Stimulated activated CD4-positive, alpha-beta T cell treated with anti-CD3 and anti-CD28 coated beads, Interleukin-4, amount 100 ng/mL, for 1 hour (primary cell): ENCODE measurements at places on chromosomes 6 and 20.

DNA sequence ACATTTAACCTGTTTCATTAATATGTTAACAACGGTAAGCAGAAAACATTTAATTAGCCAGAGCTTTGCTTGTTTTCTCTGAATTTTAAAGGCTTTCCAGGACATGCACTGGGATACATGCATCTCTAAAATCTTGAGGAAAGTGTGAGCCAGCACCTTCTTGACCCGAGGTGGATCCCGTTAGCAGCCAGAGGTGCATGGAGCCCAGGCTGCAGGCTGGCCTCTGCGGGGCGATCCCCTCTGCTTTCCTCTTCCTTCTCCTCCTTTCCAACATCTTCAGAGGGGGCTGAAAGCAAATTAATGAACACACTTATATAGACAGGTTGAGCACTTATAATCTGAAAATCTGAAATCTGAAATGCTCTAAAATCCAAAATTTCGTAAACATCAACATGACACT lies 128.7 kb upstream of the CST7 start:
- no peak for DNase-seq

- no peak for DNase-seq
These were observed 32.1 kb upstream of the CCN6 start for GRCh38 chr6:112021691-112022310.

GRCh38 chr6:127515234-127515793 lies 3.8 kb downstream of the MTCL3 start:
- DNase-seq, result peak; percentile 28

DNA sequence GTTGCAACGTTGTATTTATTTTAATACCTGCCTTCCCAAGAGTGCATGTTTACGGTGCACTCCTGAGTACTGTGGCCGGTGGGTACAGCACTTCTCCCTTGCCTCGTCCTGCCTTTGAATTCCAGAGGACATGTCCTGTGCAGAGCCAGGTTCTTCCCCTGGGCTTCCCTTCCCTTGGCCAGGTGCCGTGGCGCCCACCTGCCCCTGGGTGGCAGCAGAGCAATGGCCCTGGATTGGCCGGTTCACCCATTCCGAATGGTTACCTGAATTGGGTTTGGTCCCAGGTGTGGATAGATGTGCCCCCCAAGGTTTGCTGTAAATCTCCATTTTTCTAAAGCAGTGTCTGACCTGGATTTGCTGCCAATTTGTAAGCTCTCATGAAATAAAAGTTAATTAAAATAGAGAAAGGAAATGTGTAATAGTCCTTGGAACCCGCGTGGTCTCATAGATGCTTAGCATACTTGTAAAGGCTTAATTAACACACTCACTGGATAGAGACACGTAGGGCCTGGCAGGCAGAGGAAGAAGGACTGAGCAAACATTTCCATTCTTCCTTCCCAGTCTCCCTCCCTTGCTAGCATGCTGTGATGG lies 40.6 kb downstream of the DTD1 start:
- DNase-seq, result peak; percentile 12

DNA sequence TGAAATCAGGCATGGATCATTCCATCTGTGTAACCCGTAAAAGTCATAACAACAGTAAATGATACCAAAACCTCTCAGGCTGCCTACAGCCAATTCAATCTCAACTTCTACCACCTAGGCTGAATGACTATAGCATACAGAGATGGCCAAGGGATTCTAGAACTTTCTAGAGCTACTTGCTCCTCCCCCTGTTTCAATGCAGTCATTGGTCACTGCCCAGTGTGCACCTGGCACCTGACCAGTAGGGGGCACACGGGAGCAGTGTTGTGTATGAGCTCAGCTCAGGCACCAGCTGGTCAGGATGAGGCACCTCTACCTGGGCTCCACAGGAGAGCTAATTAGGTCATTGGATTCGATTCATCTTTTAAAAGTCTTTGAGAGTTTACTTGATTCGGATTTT lies 86.2 kb downstream of the PLEKHG1 start:
- DNase-seq, result peak; percentile 52

DNA sequence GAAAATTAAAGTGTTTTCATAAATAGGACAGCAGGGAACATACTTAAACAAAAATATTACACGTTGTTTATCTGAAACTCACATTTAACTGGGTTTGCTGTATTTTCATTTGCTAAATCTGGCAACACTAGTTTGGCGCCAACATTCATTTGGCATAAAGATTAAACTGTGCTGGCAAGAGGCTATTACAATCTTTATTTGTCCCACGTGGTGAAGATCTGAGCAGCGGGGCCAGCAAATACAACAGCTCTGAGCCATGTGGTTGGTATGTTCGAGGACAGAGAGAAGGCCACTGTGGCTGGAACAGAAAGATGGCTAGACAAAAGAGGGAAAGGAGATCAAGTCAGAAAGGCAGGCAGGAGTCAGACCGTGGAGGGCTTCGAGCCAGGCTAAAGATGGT lies 234.2 kb downstream of the ZNF217 start:
- DNase-seq, result no peak

GRCh38 chr6:144352331-144352730 lies 67.2 kb downstream of the UTRN start:
- no peak for DNase-seq

DNA sequence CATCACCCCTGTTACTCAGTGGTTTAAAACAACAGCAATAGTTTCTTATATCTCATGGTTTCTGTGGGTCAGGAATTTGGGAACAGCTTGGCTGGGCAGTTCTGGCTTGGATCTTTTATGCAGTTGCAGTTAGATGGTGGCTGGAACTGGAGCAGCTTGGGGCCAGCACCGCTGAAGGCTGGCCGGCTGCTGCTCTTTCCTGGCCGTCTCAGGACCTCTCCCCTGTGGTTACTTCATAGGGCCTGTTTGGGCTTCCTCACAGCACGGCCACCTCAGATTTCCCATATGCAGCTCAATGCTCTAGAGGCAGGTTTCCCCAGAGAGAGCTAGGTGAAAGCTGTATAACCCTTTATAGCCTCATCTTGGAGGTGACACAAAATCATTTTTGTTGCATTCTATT lies 15.6 kb downstream of the PKIG start:
- no peak for DNase-seq

GRCh38 chr6:145844933-145845540 lies 30.4 kb upstream of the FBXO30 start:
- DNase-seq, result no peak

GRCh38 chr6:135819665-135820064 lies 31.8 kb upstream of the PDE7B start:
- DNase-seq, result no peak

DNA sequence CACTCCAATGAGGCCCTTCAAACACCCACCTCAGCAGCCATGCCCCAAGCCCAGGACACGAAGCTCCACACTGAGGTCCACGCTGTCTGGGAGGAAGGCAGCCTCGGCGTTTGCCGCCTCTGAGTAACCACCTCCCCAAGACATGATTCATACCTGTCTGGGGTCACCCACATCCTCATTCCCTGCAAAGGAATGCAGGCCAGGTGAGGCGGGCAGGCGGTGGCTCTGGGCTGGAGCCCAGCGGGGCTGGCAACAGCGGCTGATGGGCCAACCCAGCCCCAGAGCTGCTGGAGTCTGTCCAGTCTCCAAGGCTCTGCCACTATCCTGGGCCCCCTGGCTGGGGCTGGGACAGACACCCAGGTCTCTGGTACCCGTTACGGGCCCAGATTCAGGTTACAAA lies 14.8 kb downstream of the PMEPA1 start:
- no peak for DNase-seq

DNA sequence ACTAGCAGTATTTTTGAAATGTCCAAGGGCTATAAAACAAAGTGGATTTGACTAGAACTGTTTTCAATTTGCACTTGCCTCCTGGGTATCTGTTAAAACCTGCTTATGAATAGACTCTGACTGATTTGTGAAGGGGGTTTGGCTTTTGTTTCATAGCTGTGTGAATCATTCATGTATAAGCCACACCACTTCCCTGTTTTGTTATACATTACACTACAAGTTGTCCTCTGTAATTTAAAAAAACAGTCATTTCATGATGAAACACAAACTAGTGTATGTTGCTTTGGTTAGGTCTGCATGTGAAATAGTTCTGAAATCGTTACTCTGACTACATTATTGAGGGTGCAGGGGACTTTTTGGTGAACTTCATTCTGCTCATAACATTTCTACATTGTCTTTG lies 121.7 kb downstream of the NKAIN2 start:
- no peak for DNase-seq

GRCh38 chr6:10404799-10405512 lies 9.9 kb downstream of the TFAP2A start:
- DNase-seq, result no peak

GRCh38 chr6:141552463-141552862 lies 580.3 kb upstream of the GJE1 start:
- DNase-seq, result no peak

DNA sequence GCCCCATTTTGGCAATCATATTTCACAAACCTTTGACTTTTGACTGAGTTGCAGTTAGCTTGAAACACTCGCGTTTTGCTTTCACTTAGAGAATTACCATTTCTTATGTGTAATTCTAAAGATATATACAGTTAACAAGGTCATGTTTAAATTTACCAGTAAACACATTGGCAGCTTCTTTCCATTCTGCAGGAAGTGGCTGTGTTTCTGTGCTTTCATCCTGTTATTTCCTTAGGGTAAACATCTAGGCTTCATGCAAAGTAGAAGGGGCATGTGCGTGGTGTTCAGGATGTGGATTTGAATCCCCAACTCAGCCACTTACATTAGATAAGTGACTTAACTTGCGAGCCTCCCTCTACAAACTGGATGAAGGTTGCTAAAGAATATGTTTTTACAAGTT lies 41.1 kb downstream of the AKAP12 start:
- DNase-seq, result no peak

DNA sequence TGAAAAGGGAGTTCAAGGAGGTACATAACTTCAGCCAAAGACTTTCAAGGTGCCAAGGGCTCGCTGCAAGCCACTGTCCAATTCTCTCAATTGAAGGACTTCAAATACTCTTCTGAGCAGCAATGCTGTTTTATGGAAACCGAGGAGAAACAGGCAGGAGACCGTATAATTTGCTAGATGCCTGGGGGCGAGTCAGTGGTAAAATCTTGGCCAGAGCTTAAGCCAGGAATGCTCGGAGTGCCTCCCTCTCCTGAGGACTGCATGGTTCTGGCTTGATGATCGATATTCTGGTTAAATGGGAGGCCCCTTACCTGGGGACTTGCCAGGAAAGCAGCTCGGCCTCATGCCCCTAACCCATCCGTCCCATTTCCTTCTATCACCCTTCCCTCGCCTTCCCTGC lies 35.8 kb upstream of the NOP56 start:
- no peak for DNase-seq

DNA sequence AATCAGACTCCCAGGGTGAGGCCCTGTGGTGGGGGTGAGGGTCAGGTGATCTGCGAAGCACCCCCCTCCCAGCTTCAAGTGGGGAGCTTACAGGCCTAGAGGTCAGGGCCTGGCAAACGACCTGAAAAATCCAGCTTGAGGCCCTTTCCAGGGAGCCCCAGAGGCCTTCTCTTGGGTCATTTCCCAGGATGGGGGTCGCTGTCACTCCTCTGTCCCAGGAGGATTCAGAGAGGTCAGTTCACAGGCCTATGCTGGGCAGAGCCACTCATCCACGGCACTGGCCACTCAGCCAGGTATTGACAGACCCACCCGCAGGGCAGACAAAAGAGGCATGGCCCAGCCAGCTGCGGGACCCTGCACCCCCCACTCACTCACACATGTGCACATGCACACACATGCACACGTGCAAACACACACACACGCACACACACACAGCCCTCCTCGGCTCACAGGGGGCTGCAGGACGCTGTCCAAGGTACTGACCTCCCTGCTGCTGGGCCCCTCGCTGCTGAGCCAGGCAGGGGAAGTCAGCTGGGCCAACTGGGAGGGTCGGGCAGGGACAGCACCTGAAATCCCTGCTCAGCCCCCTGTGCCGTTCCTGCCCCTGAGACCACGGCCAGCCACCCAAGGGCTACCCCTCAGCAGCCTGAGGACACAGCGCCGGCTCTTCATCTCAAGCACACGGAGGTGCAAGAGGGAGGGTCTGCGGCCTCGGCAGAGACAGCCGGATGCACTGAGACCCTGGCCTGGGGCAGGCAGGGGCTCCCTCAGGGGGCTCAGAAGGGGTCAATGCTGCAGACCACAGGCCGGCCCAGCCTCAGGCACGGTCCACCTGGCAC lies 113.8 kb downstream of the TAF4 start:
- DNase-seq, result no peak

DNA sequence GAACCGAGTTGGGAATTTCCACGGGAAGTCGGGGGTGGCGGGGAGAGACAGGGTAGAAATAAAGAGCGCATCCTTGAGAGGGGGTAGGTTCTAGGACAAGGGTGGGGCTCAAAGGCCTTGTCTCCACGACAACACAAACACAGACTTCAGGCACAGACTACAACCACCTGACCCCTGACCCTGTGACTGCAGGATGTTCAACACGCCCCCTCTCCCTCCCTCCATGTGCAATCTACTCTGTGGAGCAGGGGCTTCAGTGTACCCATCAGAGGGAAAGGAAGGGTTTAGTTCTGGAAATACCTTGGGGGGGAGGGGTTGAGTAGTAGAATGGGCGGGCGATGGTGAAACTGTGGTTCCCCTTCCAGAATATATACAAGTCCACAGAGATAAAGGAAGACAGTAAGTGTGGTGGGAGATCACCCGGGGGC lies 651 bp upstream of the TAPBP start:
- DNase-seq, result peak; percentile 67

- DNase-seq, result peak; percentile 51
These were observed 8.1 kb upstream of the ATXN1 start for GRCh38 chr6:16769131-16769985.

GRCh38 chr6:140684776-140685550 lies 1310.5 kb upstream of the CITED2 start:
- no peak for DNase-seq

GRCh38 chr6:118353564-118353963 lies 194.5 kb upstream of the PLN start:
- no peak for DNase-seq
